Activated CD4-positive, alpha-beta T cell treated with anti-CD3 and anti-CD28 coated beads, Interleukin-2, amount 50 U/mL, for 24 hours (primary cell): ENCODE measurements at places on chromosomes 4 and X.
A peak's percentile ranks its signal among the peaks of the same experiment; 100 is the strongest.

- DNase-seq = no peak
Observed at GRCh38 chrX:17435476-17435875, 60.5 kb downstream of the NHS start.

DNA sequence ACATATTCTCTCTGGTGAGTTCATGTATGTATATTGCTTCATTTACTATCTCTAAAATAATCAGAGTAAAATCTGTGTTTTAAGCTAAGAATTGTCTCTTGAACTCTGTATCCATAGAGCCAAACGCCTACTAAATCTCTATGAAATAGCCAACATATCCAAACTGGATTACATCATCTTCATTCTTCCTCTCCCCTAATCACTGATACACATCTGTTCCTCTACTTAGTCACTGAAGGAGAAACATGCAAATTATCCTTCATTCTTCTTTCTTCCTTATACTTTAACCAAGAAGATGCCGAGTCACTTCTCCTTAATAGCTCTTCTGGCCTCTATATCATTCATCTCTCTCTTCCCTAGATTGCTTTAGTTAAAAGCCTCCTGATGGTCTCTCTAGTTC is 630.4 kb upstream of the FTHL17 start:
- no peak for DNase-seq

- DNase-seq = no peak
Observed at GRCh38 chr4:153471698-153472093, 5.5 kb downstream of the TMEM131L start.

GRCh38 chrX:18406531-18407266 is 18.7 kb upstream of the CDKL5 start:
- no peak for DNase-seq

GRCh38 chr4:5069901-5070300 is 18.6 kb downstream of the STK32B start:
- DNase-seq = no peak

DNA sequence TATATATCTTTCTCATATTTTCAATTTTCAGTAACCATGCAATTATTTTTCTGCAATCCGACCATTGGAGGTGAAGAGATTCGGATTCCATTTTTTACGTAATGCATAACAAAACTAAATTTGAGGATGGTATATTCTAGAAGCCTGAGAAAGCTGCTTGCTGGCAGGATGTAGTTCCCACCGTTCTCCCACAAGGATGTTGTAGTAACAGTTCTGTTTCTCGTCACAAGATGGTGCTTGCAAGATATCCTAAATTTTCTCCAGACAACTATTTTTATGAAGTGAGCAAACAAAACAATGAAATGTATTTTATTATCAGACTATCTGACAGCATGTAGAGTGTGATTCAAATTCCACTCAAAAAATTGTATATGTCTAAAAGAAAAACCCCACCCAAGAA is 10.7 kb downstream of the PWWP3B start:
- no peak for DNase-seq

DNA sequence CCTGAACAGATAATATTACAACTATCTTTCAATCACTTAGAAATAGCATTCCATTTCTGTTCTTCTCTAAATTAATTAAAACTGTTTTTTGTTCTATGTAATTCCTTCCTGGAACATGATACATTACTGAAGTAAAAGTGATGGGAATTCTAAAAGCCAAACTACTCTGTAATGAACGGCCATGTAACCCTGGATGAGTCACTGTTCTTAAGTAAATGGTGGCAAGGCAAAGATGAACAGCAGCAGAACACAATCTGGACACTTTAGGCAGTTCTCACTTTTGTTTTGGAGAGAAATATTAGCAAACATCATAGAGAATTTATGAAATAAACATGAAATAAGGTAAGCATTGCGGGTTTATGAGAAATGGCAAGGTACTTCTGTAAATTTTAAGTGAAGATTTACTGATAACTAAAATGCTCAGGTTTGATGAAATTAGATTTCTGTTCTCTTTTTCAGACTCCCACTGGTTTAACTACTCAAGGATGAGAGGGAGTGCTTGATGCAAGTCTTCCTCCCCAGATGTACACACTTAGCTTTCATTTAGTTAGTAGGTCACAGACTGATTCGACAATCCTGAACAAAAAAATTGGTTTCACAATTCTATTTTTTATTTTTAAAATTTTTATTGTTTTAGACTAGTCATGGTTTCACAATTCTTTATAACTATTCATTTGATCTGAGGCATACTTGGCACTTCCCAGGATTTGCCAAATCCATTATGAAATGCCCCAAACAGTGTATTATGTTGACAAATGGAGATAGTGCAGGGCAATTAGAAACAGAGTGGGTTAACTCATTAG is 964 bp upstream of the GPR82 start:
- no peak for DNase-seq

- no peak for DNase-seq
Observed at GRCh38 chrX:111375747-111376146, 36.2 kb downstream of the DCX start.

- no peak for DNase-seq
Observed at GRCh38 chrX:130994671-130995070, 63.5 kb upstream of the ARHGAP36 start.

GRCh38 chrX:107978707-107979307 is 3.4 kb downstream of the TEX13B start:
- DNase-seq = no peak

DNA sequence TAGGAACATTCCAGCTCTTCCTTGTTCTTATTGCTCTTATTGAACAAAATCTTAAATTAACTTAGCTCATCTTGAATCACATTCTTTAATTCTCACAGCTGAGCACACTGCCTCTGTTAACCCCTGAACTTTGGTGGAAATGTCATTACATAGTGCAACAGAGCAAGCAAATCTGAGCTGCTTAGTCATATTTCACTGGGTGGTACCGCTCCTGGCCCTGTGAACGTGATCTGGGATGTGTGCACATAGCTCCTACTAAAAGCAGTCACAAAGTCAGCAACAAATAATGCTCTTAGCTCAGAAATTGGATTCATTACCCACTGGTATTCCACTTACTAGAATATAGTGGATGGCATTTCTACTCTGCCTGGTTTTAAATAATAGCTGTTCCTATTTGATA is 27.9 kb downstream of the ARHGEF6 start:
- DNase-seq = no peak

DNA sequence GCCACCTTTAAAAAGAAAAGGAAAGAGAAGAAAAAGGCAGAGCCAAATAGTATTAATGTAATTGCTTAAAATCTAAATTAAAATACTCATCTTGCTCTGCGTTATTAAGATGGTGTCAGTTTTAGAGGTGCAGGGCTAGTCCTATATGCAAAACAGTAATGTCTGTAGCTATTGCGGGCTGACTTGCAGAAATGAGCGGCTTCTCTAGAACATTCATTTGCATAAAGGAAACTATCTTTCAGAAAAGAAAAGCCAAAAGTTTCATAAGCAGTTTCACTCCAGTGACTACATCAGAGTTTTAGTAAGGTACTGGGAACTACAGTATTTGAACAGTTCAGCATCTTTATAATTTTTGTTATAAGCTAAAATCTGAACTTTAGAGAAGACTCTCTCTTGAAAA is 6.0 kb downstream of the SMAD1 start:
- DNase-seq = peak; percentile 38

DNA sequence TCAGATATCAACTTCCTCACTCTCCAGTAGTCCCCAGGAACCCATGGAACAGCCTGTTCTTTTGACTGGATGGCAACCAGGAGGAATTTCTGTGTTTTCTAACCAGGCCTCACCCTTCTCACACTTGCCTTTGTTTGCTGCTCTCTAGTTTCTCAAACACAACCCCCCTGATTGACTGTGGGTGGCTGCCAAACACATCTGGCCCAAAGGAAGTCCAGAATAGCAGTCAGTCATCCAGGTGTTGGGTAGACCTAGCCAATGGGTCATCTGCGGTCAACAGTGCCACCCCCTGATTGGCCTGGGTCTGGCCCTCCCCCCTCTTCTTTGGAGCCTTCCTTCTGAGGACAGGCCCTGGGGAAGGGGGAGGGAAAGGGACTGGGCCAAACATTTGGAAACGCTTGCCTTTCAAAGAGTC is 53.7 kb downstream of the MSX1 start:
- DNase-seq = no peak

DNA sequence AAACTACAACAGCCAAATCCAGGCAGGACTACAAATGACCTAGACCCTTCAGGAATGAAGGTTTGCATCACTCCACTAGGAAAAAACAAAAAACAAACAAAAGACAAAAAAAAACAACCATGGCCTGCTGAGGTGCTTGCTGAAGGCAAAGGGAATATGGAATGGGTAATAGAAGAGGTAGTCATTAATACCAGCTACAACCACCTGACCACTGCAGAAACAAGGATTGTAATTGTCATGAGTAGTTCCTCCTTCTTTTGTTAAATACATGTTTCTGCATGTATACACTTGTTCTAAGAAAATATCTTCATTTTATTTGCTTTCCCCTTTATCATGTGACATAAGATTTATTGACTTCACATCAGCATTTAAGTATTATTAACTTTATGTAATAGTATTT is 409.8 kb upstream of the GRID2 start:
- DNase-seq = no peak

DNA sequence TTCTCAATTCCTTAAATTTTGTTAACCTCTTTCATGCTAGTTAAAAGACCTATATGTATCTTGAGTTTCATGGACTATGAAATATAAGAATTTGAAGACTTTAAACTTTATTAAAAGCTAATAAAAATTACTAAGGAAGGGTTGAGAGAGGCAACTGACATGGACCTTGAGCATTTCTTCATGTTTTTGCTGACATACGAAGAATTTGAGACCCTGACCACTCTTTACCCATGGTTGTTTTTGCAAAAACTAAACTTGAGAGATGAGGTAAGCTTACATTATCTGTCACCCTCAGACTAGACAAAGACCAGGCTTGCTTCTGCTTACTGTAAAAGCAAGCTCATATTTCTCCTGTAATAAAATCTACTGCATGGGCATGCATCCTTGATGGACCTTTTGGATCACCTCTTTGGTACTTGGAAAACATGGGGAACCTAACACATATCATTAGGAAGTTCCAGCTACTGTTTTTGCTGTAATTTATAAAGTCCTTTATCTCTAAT is 338.2 kb upstream of the PABPC4L start:
- DNase-seq = no peak

GRCh38 chr4:117096462-117096861 is 11.1 kb upstream of the TRAM1L1 start:
- no peak for DNase-seq

DNA sequence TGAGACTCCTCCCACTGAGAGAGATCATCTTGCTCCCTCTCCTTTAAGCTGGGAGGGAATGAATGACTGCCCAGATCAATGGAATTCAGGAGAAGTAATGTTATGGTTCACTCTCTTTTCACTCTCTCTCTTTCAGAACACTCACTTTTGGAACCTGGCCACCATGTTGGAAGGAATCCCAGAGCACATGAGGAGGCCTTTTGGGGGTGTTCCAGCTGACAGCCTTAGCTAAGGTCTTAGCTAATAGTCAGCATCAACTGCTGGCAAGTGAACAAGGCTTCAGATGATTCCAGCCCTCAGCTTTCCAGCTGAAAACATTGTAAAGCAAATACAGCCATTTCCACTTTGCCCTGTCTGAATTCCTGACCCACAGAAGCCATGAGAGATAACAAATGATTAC is 124.0 kb upstream of the CLNK start:
- no peak for DNase-seq

- no peak for DNase-seq
Observed at GRCh38 chrX:107979534-107979933, 2.6 kb downstream of the TEX13B start.

GRCh38 chrX:142637206-142637605 is 388.5 kb upstream of the SPANXN4 start:
- DNase-seq = no peak

DNA sequence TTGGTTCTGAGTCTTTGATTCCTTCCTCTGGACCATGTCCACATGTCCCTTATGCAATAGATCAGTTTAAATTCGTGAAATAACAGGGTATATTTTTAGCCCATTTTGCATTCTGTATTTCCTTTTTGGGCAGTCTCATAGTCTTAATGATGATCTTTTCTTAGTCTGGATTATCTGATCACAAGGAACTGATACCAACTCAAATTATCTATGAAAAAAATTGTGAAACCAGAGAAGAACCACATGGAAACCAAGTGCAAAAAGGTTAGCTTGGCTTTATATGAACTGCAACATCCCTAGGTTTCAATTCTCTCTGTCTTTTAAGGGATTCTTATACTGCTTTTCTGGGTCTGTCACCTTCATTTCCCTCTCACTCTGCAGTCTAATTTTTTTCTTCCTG is 608.6 kb upstream of the AADAT start:
- DNase-seq = no peak

DNA sequence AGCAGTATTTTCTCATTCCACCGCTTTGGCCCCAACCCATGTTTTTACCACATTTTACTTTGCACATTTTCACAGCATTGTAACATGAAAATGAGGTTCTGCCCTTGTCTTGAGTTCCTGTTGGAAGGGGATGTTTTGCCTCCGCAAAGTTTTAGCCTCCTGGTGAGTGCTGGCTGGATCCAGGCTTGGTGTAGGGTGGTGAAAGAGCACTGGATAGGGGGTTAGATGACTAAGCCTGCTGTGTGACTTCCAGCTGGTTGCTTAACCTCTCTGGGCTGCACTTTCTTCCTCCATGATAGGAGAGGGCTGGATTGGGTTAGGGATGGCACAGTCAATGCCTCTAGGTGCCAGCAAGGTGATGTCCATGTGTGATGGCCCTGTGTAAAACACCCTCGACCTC is 28.9 kb downstream of the CYTL1 start:
- no peak for DNase-seq

DNA sequence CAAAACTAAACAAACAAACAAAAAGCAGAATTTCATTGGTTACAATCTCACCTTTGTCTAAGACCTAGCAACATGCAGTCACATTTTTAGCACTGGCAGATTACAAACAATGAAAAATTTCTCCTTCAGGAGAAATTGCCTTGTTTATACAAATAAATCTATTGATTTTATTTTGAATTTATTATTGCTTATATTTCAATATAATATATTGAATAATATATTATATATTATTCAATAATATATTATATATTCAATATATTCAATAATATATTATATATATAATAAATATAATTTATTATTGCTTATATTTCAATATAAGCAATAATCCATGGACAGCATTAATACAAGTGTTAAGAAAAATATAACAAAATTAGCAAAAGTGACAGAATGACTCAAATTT is 131.7 kb downstream of the ADGRA3 start:
- no peak for DNase-seq

DNA sequence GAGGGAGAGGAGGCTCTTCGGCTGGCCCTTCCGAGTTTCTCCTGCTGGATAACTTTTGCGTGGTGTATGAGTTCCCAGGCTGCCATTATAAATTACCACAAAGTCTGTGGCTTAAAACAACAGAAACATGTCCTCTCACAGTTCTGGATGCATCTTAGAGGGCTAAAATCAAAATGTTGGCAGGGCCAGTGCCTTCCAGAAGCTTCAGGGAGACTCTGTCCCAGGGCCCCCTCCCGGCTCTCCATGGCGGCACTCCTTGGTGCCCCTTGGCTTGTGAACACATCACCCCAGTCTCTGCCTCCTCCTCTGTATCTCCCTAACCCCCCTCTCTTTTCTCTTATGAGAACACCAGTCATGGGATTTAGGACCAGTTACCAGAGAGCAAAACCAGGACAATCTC is 23.3 kb upstream of the PPP2R2C start:
- no peak for DNase-seq

- DNase-seq = no peak
Observed at GRCh38 chrX:110561034-110561433, 202.4 kb downstream of the RTL9 start.
